Daoy (cell line): ENCODE measurements at places on chromosomes 4 and X.

DNA sequence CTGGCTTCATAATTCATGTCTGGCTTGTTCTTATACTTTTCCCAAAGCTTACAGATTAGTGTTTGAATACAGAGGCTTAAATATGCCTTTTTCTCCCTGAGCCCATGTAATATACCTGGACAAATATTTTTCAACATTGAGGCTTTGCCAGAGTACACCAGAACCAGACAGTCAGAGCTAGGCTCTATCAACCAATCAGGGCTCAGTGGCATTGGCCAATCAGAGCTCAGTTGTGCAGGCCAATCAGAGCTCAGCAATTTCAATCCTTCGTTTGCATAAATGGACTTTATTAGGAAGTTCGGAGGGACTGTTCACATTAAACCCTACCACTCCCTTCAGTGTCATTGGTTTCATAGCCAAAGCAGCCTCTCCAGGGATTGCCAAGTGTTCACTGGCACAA lies 51.2 kb upstream of the TMSB15B start:
- no peak for DNase-seq

GRCh38 chrX:97314345-97314744 lies 430.6 kb downstream of the RPA4 start:
- no peak for DNase-seq

- DNase-seq, result peak; percentile 52
Measured at GRCh38 chr4:175412746-175413145, 399.3 kb downstream of the GPM6A start.

- no peak for DNase-seq
Measured at GRCh38 chrX:86066998-86067397, 19.6 kb upstream of the CHM start.

DNA sequence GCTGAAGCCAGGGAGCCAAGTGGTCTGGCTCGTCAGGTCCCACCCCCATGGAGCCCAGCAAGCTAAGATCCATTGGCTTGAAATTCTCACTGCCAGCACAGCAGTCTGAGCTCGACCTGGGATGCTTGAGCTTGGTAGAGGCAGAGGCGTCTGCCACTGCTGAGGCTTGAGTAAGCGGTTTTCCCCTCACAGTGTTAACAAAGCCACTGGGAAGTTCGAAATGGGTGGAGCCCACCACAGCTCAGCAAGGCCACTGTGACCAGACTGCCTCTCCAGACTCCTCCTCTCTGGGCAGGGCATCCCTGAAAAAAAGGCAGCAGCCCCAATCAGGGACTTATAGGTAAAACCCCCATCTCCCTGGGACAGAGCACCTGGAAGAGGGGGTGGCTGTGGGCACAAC lies 353.8 kb downstream of the NAP1L3 start:
- DNase-seq, result no peak
